ENCODE measurements at places on chromosomes 6 and 20. TPM values are rescaled to one million over a fixed set of nuclear protein-coding genes. Genes with fewer than 3 reads are reported as not detected.

The SPAG4 gene
- polyA plus RNA-seq = 0.89 TPM

The BTBD3 gene
- polyA plus RNA-seq = 0.78 TPM

The GJA10 gene
- polyA plus RNA-seq = not detected

The RIN2 gene
- polyA plus RNA-seq = not detected

The SLC2A10 gene
- polyA plus RNA-seq = 1.3 TPM

The THEMIS gene
- polyA plus RNA-seq = 1.6 TPM

The BMP6 gene
- not detected for polyA plus RNA-seq

The SLC22A3 gene
- not detected for polyA plus RNA-seq

The MYB gene
- polyA plus RNA-seq = 0.24 TPM

The BPIFA1 gene
- not detected for polyA plus RNA-seq

The SLC22A7 gene
- polyA plus RNA-seq = not detected

The SULF2 gene
- 3.7 TPM for polyA plus RNA-seq

The BEND6 gene
- polyA plus RNA-seq = 0.29 TPM

The TCP11 gene
- polyA plus RNA-seq = not detected

The TNFRSF6B gene
- polyA plus RNA-seq = not detected

The VARS1 gene
- 26.5 TPM for polyA plus RNA-seq
